Left lobe of liver (tissue), 2 donors: ENCODE measurements at places on chromosomes 5 and 9. TPM values are rescaled to one million over a fixed set of nuclear protein-coding genes. Genes with fewer than 3 reads are reported as not detected.

The POU5F2 gene
- total RNA-seq = 0.38 TPM

The SPOCK1 gene
- 0.40 TPM for total RNA-seq

DNA sequence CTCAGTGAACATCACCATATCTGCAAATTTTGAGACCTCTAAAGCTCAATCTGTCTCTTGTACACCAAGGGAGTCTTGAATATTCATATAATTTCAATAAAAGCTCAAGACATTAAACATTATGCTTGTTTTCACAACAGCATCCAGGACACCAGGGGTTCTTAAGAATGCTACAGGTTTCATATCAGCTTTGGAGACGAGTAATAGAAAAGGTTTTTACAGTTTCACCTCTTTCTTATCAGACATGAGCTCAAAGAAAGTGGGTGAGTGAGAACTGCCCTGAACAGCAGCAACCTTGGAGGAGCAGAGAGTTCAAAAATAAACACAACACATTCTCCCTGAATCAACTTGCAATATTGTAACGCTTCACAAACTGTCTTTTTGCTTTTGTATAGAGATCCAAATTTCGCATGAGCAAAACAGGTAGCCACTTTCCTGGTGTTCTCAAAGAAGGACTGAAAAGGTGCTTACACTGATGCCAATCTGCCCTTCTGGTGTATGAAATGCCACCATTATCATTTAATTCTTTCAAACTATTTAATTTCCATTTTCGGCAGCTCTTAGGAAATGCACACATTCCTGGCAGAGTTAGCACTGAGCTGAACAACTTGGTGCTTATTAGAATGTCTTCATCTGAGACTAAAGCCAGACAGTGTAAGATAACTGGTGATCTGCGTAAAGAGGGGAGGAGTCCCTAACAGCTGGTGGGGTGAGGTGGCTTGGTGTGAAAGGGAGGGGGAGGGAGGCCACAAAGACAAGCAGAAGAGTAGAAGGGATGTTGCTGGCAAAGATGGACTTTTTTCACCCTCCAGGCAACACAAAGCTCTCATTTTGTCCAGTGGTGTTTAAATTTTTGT is 535.3 kb downstream of the PDE4D start:
- no peak for DNase-seq

DNA sequence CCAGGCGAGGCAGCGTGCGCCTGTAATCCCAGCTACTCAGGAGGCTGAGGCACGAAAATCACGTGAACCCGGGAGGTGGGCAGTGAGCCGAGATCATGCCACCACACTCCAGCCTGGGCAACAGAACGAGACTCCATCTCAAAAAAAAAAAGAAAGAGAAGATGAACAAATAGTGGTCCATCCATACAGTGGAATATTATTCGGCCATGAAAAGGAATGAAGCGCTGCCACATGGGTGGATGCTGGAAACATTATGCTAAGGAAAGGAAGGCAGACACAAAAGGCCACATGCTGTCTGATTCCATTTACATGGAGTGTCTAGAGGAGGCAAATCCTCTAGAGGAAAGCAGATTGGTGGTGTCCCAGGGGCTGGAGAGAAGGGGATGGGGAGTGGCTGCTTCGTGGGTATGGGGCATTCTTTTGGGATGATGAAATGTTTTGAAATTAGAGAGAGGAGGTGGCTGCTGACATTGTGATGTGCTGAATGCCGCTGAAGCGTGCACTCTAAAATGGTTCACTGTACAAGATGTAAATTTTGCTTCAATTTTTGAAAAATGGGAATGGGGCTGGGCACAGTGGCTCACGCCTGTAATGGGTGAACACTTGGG is 17.0 kb downstream of the PLPP7 start:
- DNase-seq = no peak

DNA sequence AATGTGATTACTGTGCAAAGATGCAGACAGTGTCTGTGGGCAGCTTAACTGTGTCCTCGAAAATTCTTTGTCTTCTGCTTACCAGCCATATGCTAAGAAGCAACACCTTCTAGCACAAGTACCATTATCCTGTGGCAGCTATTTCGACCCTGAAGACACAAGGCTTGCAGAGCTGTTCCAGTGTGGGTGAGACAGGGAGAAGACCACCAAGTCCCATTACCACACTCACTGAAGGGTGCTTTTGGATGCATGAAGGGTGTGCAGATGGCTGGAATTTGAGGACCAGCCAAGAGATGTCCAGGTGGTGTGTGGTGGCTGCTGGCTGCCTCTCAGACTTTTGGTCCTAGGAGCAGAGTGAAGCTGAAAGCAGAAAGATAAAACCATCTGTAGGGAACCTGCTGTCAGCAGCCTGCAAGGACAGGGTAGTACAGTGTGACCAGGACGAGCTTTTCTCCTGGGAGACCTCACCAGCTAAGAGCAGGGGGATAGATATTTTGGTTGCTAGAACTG is 161.8 kb downstream of the ICE1 start:
- no peak for DNase-seq

- no peak for DNase-seq
Measured at GRCh38 chr5:172820046-172820767, 13.8 kb upstream of the ERGIC1 start.

DNA sequence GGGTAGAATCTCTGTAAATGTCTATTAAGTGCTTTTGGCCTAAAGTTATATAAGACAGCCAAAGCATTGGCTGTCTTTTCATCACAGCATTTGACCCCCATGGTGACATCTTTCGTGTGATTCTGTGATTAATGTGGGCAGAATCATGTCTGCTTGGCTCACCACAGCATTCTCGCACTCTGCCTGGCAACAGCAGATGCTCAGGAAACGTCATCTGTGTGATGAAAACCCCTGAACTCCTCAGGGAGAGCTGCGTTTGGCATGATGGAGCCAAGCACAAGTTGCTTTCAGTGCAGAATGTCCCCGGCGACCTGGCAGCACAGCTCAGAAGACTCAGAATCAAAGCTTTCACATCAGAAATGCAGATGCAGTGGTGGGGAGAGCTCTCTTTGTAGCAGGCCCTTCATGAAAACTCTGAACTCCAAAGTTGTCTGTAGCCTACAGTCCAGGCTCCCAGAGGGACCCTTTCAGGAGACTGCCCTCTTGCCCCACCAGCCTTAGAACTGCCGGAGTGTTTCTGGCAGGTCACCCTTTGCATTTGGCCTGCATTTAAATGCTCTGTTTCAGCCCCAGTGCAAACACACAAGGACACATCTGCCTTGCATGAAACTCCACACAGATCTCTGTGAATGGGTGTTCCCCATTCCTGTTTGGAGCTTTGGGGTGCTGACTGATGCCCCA is 155.6 kb upstream of the PANK3 start:
- peak; percentile 29 for DNase-seq
